ENCODE measurements at places on chromosomes 11 and 22.
A peak's percentile ranks its signal among the peaks of the same experiment; 100 is the strongest.

- DNase-seq, result no peak
These were observed 55.3 kb downstream of the ZNF143 start for GRCh38 chr11:9516113-9516512.

DNA sequence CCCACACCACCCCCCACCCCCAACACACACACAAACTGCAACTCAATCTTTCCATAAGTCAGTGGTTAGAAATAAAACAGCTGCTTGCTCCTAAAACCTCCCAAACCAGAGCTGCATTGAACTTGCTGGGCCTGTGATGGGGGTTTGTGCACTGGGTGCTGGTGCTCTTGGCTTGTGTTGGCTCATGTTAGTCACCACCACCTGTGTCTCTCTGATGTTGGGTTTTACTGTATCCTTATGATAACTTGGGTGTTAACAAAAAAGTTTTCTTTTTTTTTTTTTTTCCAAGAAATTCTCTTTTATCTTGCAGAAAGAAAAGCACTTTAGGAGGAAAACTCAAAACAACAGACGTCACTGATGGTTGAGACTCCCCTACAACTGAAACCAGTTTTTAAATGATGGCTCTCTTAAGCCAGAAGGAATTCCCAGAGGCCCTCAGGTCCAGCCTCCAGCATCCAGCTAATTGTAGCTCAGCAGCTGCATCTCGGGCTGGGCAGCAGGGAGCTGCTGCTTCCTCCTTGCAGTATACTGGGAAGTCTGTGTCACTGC is 79.9 kb upstream of the DRD2 start:
- no peak for DNase-seq

DNA sequence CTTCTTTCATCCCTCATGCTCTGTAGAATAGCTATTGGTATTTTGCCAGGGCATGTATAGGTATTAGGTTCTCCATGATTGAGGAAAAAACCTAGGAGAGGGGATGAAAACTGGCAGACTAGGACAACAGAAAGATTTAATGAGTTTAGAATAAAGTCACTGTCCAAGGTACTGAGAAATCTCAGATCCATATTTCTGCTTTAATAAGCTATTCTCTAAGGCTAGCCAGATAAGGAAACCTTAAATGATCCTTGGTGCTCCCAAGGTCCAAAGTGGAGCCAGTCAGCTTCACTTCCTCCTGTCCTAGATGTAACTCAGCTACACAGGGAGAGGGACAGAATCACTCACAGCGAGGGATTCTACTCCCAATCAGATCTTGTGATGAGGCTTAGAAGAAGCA is 13.7 kb upstream of the CSNK2A3 start:
- no peak for DNase-seq

DNA sequence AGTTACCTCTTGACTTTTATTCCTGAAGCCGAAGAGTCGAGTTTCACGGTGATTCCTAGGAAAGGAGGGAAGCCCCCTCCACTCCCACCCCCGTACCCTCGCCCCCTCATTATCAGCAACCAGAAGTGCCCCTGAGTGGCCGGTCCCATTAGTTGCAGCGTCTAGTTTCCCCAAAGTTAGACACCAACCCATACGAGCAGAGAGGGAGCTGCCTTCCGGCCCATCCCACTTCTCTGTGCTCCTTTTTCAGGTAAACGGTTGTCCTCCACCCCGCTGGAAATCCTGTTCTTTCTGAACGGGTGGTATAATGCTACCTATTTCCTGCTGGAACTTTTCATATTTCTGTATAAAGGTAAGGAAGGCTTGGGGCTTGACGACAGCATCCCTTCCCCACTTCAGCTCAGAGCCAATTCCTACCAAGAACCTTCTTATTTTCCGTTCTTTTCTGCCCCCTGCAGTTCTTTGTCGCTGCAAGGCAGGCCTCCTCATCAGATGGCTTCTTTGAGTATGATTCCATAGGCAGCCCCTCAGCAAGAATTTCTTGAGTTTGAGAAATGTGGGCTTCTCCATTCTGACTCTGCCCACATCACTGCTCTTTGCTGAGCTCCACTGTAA is 701 bp downstream of the TMEM216 start:
- no peak for DNase-seq

DNA sequence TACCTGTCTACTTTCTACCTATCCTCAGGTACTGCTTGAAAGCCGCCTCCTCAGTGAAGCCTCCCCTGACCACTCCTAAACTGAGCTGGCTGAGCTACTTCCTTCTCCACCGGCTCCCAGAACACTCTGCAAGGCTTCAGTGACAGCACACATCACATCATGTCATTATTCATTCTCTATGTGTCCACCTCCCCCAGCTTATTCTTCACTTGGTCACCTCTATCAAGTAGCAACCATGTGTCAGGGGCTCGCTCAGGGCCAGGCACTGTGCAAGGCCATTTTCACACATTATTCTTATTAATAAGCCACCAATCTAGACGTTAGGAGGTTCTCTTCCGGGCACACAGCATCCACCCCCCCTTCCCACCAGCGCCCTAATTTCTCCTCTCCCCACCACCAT is 3.7 kb upstream of the ELFN2 start:
- DNase-seq, result no peak

DNA sequence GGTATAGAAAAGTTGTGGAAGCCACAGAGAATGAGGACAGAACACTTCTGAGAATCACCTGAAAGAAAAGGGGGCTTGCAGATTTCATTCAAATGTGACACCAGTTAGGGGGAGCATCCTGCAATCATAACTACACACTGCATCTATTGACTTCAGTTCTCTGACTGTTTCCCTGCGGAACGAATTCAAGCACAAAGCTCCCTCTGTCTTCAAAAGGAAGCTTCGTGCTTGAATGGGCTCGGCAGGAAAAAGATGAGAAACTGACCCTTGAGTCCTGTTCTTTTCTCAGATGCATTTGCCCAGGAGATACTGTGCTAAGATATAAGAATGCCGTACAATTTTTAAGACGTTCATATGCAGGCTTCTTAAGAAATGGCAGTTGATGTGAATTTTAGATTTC is 2000.4 kb upstream of the RAG2 start:
- no peak for DNase-seq

- no peak for DNase-seq
These were observed 531.8 kb upstream of the CADM1 start for GRCh38 chr11:116035977-116036376.

GRCh38 chr22:30178181-30179126 is 68.1 kb downstream of the LIF start:
- DNase-seq, result no peak

DNA sequence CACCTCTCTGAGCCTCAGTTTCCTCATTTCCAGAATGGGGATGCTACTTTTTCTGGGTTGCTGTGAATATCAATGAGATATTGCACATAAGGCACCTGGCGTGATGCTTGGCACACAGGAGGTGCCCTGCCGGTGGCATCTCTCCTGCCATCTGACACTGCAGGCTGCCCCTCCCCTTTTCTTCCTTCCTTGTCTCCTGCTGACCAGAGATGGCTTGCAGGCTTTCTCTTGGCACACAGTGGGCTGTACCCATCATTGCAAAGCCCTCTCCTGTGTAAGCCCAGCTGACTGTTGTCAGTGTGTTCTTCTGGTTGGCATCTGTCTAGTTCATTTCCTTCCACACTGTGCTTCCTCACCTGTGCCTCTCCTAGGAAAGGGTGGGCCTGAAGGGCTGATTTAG is 91.7 kb downstream of the MYO18B start:
- DNase-seq, result no peak

DNA sequence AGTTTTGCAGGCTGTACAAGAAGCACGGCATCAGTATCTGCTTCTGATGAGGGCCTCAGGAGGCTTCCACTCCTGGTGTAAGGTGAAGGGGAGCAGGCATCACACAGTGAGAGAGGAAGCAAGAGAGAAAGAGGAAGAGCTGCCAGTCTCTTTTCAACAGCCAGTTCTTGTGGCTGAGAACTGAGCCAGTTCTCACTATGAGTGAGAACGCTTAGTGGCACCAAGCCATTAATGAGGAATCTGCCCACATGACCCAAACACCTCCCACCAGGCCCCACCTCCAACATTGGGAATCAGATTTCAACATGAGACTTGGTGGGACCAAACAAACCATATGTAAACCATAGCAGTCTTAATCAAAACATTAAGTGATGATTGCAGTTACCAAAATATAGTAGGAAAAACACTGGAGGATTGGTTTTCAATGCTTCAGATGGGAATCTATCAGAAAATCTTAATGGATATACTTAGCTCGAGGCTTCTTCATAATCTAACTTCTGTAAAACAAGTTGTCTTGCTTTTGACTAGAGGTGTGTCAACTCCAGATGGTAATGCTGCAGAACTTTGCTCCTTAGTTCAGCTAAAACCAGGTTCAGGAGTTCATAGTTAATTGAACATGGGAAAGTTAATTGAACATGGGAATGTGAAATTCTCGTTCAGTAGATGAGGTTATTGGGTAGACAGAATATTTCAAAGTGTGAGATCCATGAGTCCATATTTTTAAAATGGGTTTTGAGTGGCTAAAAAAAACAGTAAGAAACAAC is 12.2 kb downstream of the FAR1 start:
- DNase-seq, result no peak

GRCh38 chr11:115885535-115886421 is 381.6 kb upstream of the CADM1 start:
- DNase-seq, result no peak

- no peak for DNase-seq
These were observed 231.0 kb downstream of the DDX10 start for GRCh38 chr11:108895579-108896480.

DNA sequence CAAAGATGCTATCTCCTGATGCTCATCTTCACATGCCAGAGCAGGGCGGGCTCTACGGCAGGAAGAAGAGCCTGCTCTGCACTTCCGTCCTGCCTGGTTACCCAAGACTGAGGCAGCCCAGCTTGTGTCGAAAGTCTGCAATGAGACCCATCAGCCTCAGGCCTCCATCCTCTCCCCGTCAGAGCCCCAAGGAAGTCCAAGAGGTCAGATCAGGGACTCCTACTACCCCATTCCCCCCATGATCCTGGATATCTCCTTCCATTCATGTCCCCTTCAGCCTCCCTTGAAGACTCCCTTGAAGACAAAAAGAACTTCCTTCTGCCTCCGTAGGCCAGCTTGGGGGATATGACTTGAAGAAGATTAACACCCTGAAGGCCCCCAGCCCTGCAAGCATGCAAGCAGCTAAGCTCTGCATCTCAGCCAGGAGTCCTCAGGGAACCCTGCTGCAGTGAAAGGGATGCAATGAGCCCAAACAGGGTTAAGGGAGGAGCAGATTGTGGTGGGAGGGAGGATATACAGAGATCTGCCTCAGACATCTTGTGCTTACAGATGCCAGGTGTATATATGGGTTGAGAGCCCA is 85.6 kb downstream of the TRIM29 start:
- DNase-seq, result no peak

- DNase-seq, result peak; percentile 9
These were observed 4.5 kb downstream of the GSTT2 start for GRCh38 chr22:23984430-23984829.

DNA sequence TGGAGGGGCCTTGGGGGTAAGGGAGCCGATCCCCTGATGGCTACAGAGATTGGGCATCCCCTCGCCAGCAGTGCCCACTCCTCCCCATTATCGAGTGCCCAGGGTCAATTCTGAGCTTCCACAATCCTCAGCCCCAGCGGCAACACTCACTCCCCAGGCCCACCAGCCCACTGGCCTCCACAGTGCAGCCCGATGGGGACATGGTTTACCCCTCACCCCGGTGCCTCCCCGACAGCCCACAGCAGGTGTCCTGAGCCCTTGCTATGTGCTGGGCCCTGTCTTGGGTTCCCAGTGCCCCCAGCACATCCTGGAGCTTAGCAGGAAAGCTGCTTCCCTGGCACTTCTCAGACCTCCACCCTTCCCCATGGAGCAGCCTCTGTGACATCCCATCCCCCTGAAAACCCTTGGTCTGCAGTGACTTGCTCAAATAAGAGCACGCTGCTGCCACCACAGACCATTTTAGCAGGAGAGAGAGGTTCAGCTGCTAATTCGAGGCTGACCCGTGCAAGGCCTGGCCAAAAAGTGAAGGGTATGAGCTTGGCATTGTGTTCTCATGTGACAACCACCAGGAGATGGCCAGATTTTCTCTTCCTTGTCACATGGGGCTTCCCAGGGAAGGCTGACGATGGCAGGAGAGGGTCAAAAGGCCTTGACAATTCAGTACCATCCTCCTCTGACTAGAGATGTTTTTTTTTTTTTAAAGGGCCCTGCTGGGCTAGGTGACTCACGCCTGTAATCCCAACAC is 23.6 kb downstream of the KCNJ4 start:
- DNase-seq, result no peak

- no peak for DNase-seq
These were observed 16.1 kb downstream of the RRAS2 start for GRCh38 chr11:14342906-14343305.

GRCh38 chr22:40862013-40862412 is at the start of gene DNAJB7:
Gene DNAJB7 (minus strand): TSS chr22:40862113. CDS start chr22:40861994, 119 bp downstream.
- no peak for DNase-seq

DNA sequence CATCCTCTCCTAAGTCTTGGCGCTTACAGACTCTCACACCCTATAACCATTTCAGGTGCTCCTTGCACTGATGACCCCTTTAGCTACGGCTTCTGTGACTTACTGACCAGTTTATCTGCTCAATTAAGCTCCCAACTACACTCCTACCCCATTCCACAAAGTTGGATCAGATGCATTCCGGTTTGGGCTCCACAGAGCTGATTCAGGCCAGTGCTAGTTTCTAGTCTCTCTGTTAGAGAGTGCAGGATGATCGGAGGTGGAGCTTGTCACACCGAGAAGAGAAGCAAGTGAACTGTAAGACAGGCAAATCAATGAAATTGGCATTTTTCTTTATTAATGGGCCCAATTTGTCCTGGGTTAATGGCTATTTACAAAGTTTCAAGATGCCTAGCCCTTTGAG is 436.8 kb upstream of the CADM1 start:
- DNase-seq, result no peak

DNA sequence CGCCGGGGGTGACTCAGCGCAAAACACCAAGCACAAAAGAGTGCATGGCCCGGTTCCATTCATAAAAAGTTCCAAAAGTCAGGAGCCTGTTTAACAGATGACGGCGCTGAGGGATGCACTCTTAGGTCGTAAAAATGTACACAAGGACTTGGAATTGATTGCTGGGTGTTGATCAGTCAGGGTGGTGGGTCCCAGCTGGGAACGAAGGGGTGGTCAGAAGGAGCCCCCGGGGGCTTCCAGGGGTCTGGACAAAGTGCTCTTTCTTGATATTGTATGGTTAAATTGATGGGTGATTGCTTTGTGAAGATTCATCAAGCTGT is 20.7 kb downstream of the IFITM10 start:
- DNase-seq, result no peak

- no peak for DNase-seq
These were observed 79.1 kb upstream of the WNT7B start for GRCh38 chr22:46055911-46056545.

- DNase-seq, result no peak
These were observed 18.2 kb upstream of the NDUFC2 start for GRCh38 chr11:78097666-78098385.

- no peak for DNase-seq
These were observed 257.6 kb upstream of the CADM1 start for GRCh38 chr11:115761817-115762216.

- no peak for DNase-seq
These were observed at the start of gene F2 for GRCh38 chr11:46719048-46719542. Gene F2 (plus strand): TSS chr11:46719213. CDS start chr11:46719236, 23 bp downstream.
